ENCODE measurements at places on chromosomes 16 and 17.

DNA sequence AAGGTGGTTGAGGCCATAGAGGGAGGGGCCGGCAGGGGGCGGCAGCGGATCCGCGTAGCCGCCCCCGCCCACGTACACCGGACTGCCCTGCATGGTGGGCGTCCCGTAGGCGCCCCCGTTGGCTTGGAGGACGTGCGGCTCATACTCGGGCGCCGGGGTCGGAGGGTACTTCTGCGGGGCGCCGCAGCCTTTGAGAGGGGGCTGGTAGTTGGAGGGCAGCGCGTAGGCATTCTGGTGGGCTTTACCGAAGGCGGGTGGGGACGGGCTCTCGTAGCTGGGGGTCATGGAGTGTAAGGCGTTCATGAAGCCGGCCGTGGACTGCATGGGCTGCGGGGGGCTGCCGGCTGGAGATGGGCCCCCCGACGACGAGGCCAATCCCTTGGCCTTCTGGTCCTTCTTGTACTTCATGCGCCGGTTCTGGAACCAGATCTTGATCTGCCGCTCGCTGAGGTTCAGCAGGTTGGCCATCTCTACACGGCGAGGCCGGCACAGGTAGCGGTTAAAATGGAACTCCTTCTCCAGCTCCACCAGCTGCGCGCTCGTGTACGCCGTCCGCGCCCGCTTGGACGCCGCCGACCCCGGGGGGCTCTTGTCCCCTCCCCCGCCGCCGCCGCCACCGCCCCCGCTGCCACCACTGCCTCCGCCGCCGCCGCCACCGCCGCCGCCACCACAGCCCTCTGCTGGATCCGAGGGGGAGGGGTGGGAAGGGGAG lies 5.7 kb upstream of the HOXB2 start:
- no peak for DNase-seq

- no peak for DNase-seq
Observed at GRCh38 chr16:14409563-14409962, 220.5 kb downstream of the PARN start.

- no peak for DNase-seq
Observed at GRCh38 chr17:74994440-74994839, 7.0 kb downstream of the CDR2L start.

DNA sequence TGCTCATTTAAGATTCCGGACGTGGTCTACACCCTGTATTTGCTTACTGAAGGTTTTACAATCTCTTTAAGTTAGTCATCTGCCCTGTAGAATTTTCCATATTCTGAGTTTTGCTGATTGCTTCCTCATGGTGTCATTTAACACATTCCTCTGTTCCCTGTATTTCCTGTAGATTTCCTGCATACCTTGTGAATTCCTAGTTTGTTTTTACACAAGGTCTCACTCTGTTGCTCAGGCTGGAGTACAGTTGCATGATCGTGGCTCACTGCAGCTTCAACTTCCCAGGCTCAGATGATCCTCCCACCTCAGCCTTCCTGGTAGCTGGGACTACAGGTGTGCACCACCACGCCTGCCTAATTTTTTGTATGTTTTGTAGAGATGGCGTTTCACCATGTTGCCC lies 66.8 kb downstream of the CMIP start:
- DNase-seq, result no peak
